ENCODE measurements at places on chromosomes 13 and 19.
A peak's percentile ranks its signal among the peaks of the same experiment; 100 is the strongest.

DNA sequence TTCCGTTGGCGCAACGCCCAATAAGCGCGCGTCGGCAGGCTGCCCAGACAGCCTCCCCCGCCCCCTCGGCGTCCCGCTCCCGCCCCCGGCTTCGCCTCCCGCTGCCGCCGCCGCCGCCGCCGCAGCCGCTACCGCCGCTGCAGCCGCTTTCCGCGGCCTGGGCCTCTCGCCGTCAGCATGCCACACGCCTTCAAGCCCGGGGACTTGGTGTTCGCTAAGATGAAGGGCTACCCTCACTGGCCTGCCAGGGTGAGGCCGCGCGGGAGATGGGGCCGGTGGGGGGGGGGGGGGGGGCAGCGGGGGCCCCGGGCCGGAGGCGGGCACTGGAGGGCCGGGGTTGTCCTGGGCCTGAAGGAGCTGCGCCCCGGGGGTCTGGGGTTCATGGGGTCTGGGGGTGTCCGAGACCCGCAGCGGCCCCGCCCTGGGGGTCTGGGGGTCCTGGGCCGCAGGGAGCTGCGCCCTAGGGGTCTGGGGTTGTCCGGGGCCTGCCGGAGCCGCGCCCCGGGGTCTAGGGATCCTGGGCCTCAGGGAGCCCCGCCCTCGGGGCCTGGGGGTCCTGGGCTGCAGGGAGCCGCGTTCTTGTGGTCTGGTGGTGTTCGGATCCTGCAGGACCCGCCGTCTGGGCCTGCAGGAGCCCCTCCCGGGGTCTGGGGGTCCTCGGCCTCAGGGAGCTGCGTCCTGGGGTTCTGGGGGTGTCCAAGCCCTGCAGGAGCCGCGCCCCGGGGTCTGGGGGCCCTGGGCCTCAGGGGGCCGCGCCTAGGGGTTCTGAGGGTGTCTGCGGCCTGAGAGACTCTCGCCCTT lies at the start of gene HDGFL2:
HDGFL2 (plus strand) TSS at position 124 of the 801 bp plus-strand sequence; CDS start at position 178, 54 bp downstream.
- DNase-seq, result no peak

GRCh38 chr13:109790086-109790485 lies 3.7 kb upstream of the IRS2 start:
- DNase-seq, result no peak

DNA sequence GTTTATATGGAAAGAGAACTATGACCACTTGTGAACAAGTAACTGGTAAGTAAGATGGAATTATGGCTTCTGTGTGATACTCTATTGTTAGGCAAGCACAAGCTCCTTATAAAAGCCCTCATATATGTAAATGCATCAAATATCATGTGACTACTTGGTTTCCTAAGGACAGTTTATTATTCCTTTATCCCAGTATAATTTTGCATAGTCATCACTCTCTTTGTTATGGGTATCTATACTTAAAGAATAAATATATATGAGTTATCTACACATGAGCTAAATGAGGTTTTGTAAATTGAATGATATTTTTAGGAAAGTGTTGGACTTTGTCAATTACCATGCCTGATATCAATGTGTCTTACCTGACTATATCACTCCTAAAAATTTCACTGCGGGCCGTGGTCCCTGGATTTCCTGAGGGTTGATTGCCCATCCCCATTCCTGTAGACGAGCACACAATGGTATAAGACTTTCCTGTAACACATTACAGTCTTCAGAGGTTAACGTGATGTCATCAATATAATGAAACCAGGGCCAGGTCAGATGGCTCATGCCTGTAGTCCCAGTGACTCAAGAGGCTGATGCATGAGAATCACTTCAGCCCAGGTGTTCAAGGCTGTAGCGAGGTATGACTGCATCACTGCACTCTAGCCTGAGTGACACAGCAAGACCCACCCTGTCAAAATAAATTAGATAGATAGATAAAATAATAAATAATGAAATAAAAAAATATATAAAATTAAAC lies 20.7 kb downstream of the ZNF844 start:
- no peak for DNase-seq

- DNase-seq, result no peak
Measured at GRCh38 chr19:42030645-42031440, 36.8 kb upstream of the ATP1A3 start.

- peak; percentile 48 for DNase-seq
Measured at GRCh38 chr13:110137680-110138009, 169.3 kb downstream of the COL4A1 start.

- no peak for DNase-seq
Measured at GRCh38 chr19:36265856-36266374, 51.0 kb downstream of the ZNF146 start.

DNA sequence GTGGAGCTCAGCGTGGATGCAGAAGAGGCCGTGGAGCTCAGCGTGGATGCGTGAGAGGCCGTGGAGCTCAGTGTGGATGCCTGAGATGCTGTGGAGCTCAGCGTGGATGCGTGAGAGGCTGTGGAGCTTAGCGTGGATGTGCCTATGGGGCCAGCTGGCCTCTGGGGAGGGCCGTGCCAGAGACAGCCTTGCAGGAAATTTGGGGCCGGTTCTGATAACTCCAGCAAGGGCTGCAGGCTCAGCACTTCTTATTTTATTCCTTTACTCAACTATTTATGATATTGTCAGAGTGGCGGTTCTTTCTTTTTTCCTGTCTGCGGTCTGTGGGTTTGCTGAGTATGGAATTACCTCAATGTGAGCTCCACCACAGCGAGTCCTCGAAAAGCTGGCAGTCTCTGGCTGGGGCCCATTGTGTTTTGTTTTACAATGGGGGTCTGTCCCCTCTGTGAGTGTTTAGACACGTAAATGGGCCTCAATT lies 17.8 kb upstream of the TMEM255B start:
- peak; percentile 29 for DNase-seq

DNA sequence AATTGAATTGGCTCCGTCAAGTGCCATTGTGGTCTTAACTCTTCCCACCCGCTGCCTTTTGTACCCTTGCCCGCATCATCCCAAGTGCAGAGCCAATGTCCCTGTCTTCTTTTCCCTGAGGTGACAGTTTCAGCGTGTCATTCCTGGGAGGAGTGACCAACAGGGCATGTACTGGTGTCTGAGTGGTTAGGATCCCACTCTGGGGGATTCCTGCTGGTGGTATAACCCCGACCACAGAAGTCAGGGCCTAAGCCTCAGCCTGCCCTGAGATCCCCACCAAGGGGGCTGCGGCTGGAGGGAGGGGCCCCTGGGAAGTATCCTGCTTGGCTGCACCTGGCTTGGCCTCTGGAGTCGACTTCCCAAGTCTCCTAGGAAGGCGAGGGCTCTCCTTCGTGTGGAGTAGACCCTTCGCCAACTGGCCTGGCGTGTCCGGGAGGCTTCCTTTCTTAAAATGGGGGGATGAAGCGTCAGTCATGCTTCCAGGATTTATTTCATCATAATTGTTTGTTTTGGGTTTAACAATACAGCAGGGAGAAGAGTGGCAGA lies 40.6 kb downstream of the NFIX start:
- DNase-seq, result no peak

GRCh38 chr13:113305208-113305607 lies 8.2 kb downstream of the LAMP1 start:
- no peak for DNase-seq

DNA sequence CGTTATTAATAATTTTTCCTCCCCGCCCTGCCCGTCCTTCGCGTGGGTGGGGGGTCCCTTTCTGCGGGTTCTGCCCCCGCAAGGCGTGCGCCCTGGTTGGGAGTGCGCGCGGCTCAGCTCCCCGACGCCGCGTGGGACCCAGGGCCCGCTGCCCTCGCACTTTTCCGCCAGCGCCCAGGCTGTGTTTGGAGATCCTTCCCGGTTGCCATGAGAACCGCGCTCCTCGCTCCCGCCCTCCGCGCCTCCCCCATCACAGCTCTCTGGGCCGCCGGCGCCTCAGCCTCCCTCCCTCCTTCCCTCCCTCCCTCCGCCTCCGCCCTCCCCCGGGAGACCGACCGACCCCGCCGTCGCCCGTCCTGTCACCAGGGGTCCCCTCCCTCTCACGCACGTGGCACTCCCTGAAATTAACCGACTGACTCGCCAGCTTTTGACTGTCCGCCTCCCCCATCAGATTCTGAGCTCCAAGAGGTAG lies 2.4 kb upstream of the SSBP4 start:
- peak; percentile 80 for DNase-seq

- no peak for DNase-seq
Measured at GRCh38 chr19:53801257-53801656, 22.9 kb downstream of the NLRP12 start.

DNA sequence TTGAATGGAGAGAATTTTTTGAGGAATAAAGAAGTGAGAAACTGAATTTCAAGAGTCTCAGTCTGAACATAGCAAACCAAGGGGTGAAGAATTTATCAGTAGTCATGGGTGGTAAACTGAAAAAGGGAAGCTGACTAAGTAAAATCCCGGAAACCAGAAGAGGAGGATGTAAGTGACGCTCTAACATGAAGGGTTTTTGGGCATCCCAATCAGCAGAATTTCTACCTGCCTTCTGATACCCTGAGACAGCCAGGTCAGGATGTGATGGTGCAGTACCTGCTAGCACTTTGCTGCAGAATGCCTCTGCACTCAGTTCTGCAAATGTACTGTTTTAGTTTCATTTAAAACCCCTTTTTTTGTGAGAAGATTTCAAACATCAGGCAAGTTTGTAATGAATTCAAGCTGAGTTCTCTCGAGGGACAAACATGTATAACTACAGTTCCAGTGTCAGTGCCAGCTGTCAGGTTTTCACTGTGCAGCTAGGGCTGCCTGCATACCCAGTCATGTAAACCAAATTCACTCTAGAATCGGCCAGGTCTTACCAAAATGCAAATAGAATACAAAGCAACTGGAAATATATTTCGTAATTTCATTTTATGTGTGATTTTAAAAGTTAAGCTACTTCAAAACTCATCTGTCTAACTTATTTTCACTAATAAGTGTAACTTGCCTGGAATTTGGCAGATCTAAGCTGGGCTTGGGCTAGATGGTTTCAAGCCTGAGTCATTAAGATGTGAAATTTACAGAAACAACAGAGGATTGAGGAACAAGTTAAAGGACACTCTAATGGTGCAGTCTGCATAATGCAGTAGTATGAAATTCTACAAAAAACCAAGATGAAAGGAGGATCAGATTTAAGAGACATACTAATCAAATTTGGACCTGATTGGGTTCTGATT lies 13.8 kb downstream of the METTL21C start:
- no peak for DNase-seq

DNA sequence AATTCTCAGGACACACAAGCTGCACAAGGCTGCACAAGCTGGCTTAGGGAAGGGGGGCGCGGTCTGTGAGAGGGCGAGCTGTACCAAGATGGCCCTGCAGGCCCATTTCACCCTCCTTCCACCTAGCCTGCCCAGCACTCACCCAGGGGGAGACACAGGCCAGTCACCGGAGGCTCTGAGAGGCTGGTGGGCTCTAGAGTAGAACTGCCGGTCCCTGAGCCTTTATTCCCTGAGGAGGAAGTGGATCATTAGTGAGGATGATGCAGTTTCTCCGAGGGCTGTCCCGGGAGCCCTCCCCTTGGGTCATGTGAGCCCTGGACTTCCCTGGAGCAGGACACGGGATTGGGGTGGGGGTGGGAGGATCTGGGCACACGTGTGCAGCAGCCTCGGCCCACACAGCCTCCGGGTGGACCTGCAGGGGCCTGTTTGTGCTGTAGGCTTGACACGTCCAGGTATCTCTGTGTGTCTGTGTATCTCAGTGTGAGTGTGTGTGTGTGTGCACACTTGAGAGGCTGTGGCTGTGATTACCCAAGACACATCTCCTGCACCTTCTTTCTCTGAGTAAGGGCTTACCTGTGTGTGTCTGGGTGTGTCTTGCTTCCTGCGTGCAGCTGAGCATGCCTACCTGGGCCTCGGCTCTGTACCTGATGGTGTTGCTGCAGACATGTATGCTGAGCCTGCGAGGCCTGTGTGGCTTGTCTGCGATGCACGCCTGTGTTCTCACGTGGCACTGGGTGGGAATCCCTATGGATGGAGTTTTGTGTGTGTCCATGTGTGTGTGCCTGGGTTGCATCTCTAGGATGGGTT lies at the start of gene ACP5:
ACP5 (minus strand) TSS at position 195 of the 807 bp plus-strand sequence. CDS start 328 bp downstream, outside the sequence.
- DNase-seq, result no peak

DNA sequence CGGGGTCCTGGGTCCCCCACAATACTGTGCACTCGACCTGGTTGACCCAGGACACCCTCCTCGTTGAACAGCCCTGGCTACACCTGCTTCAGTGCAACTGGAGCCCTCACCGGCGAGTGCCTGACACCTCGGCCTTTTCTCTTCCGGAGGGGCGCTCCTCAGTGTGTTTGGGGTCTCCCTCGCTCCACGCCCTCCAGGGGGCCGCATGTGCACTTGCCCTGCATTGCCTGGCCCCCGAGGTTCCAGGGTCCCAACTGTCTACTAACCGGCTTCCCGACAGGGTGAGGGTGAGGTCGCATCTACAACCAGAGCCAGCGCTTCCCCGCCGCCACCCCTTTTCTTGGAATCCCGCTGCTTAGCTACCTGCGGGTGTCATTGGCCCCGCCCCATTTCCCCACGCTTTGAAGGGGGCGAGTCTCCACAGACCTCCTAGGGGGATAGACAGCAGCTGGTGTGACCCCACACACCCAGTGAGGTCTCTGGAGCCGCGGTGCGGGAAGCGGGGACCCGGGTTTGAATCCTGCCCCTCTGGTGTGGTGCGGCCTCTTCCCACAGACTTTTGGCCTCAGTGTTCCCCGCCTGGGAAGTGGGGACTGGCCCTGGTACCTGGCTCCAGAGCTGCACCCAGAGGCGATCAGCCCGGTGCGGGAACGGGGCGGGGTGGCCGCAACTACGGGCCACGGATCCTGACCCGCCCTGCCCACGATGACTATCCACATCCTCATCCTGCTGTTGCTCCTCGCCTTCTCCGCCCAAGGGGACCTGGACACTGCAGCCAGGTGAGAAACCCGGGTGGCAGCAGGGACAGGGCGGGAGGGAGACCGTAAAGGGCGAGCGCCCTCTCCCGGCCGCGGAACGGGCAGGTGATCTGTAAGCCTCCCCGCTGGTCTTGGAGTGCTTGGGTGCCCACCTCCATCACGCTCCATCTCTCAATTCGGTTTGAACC lies at the start of gene ADM5:
ADM5 (plus strand) TSS at position 462 of the 946 bp plus-strand sequence; CDS start at position 706, 244 bp downstream.
- DNase-seq, result peak; percentile 61

GRCh38 chr13:72692884-72693514 lies 34.4 kb downstream of the MZT1 start:
- no peak for DNase-seq

DNA sequence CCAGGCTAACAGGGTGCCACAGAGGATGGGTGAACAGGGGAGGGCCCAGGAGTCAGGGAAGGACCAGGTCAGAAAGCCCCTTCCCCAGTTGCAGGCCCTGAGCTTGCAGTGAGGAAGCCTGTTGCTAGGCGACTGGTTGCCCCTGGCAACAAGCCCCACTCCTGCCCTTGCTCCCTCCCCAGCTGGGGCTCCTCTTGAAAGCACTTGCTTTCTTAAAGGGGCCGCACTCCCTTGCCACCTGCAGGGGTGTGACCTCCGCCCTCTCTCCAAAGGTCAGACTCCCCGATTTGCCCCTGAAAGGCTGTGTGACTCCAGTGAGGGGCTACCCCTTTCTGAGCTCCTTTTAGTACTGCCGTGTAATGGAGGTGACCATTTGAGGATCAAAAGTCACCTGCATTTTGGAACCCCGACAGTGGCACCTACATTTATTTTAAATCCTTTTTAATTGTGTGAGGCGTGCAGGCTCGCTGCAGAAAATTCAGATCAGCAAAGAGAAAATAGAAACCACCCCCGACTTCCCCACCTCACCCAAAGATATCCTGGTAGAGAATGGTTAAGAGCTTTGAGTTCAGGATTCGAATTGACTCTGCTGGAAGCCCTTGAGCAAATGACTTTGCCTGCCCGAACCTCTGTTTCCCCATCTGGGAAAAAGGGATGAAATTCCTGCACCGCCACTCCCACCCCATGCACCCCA lies 4.8 kb downstream of the FCHO1 start:
- DNase-seq, result peak; percentile 44
